ENCODE measurements at places on chromosomes 1 and 21. TPM values are rescaled to one million over a fixed set of nuclear protein-coding genes. Genes with fewer than 3 reads are reported as not detected.

COL9A2 gene
- 0.46 TPM for polyA plus RNA-seq

GBP6 gene
- not detected for polyA plus RNA-seq

HSF2BP gene
- 0.16 TPM for polyA plus RNA-seq

RPL11 gene
- polyA plus RNA-seq: 313 TPM

C1orf50 gene
- polyA plus RNA-seq: 5.8 TPM

DDOST gene
- 193 TPM for polyA plus RNA-seq

AGT gene
- 2,582 TPM for polyA plus RNA-seq

C4BPB gene
- polyA plus RNA-seq: 404 TPM

CENPF gene
- 1.3 TPM for polyA plus RNA-seq

CFHR2 gene
- 483 TPM for polyA plus RNA-seq

HES4 gene
- 1.7 TPM for polyA plus RNA-seq

BRINP3 gene
- polyA plus RNA-seq: not detected

SPRR1A gene
- not detected for polyA plus RNA-seq

LTN1 gene
- polyA plus RNA-seq: 6.1 TPM

TRABD2B gene
- polyA plus RNA-seq: 1.3 TPM

C1orf141 gene
- not detected for polyA plus RNA-seq

PRKAA2 gene
- polyA plus RNA-seq: 0.92 TPM

RABGAP1L gene
- 9.6 TPM for polyA plus RNA-seq

IGSF21 gene
- polyA plus RNA-seq: 0.31 TPM

GUCA2B gene
- 3.3 TPM for polyA plus RNA-seq

SLC45A1 gene
- polyA plus RNA-seq: 0.14 TPM

EGLN1 gene
- 7.2 TPM for polyA plus RNA-seq

ECE1 gene
- polyA plus RNA-seq: 46.4 TPM

TNFRSF9 gene
- polyA plus RNA-seq: 0.02 TPM

KPRP gene
- polyA plus RNA-seq: not detected

KRTAP12-2 gene
- polyA plus RNA-seq: not detected

DCDC2B gene
- polyA plus RNA-seq: not detected

ERICH3 gene
- polyA plus RNA-seq: 0.04 TPM

MROH7 gene
- 0.64 TPM for polyA plus RNA-seq

DFFA gene
- 17.1 TPM for polyA plus RNA-seq

MSH4 gene
- not detected for polyA plus RNA-seq

NBPF10 gene
- polyA plus RNA-seq: 0.39 TPM

RAP1GAP gene
- polyA plus RNA-seq: 8.6 TPM

NUAK2 gene
- polyA plus RNA-seq: 2.4 TPM

MFAP2 gene
- 0.68 TPM for polyA plus RNA-seq

PTGER3 gene
- polyA plus RNA-seq: 0.04 TPM

MATN1 gene
- not detected for polyA plus RNA-seq

VWA5B1 gene
- not detected for polyA plus RNA-seq

DCST2 gene
- polyA plus RNA-seq: 0.27 TPM

GBP5 gene
- polyA plus RNA-seq: 1.5 TPM

CFAP45 gene
- polyA plus RNA-seq: 0.03 TPM

EPHX1 gene
- polyA plus RNA-seq: 1,448 TPM

TIMM17A gene
- polyA plus RNA-seq: 58.4 TPM
